Activated CD4-positive, alpha-beta T cell treated with anti-CD3 and anti-CD28 coated beads for 4 hours (primary cell): ENCODE measurements at places on chromosomes 2 and 18.

DNA sequence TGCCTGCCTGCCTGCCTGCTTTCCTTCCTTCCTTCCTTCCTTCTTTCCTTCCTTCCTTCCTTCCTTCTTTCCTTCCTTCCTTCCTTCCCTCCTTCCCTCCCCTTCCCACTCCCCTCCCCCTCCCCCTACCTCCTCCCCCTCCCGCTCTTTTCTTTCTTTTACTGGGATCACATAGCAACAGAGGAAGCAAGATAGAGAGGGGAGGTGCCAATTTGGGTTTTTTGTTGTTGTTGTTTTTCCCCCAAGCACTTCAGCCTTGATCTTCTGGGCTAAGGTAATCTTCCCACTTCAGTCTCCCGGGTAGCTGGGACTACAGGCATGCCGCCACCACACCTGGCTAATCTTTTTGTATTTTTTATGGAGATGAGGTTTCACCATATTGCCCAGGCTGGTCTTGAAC is 20.0 kb downstream of the PPM1B start:
- no peak for DNase-seq

GRCh38 chr2:16525265-16525887 is 140.3 kb downstream of the CYRIA start:
- no peak for DNase-seq

DNA sequence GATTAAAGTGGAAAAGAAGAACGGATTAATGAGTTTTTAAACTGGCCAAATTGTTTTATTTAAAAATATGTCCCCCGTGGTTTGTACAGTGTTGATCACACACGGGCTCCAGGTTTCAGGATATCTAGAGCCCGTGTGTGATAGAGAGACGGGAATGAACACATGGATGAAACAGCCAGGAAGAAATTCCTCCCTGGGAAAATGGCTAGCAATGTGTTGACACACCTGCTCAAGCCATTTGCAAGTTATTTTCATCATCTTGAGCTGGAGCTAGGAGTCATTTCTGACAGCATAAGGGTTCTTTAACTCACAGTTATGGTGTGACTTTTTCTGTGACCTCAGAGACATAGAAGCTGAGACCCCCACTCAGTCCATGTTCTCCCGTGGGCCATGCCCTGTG is 81.6 kb downstream of the LRRFIP1 start:
- DNase-seq: no peak

- DNase-seq: no peak
Measured at GRCh38 chr2:48227617-48228344, 302.2 kb upstream of the STON1 start.

DNA sequence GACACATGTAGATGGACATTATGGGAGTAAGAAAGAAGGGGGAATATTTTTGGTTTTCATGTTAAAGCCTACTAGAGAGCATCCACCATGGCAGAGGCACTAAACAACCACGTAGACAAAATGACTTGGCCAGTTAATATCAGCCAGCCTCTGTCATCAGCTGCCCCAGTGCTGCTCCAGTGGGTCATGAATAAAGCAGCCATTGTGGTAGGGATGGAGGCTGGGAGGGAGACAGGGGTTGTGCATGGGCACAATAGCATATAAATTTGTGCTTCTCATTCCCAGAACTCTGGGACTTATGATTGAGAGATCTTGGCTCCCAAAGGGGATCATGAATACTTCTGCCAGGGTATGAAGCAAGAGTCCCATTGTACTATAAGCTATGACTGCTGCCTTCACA is 31.1 kb upstream of the CXCR4 start:
- DNase-seq: no peak

DNA sequence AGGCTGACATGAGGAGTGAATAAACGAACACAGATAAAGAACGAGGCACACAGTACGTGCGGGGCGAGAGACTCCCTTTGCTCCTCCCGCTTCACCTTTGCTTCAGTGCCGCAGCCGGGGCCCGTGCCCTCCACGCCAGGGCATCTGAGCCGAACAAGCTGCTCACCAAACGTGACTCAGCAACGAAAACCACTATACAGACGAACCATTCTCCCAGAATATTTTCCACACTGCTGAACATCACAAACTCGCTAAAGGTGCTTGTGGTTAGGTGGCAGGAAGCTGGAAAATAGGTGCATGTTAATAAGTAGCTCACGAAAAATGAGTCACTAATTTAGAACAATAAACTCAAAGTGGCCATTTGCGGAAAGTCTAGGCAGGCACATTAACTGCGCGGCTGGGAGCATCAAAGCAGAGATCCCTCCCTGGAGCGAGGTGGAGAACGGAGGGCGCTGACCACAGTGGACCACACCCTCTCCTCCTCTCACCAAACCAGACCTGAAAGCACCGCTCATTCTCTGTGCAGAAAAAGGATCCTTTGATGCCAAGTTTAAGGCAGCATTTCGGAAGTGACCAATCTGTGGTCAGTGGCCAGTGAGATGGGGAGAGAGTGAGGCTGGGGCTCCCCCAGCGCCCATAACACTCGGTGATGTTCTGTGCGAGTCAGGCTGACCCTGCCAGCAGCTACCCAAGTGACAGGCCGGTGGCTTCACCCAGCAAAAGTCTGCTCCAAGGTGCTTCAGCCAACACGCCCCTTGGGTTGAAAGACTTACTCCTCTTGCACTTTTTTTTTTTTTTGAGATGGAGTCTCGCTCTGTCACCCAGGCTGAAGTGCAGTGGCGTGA is 153.2 kb downstream of the HDAC4 start:
- peak; percentile 50 for DNase-seq

- no peak for DNase-seq
Measured at GRCh38 chr2:238716585-238716984, 131.3 kb upstream of the TWIST2 start.

DNA sequence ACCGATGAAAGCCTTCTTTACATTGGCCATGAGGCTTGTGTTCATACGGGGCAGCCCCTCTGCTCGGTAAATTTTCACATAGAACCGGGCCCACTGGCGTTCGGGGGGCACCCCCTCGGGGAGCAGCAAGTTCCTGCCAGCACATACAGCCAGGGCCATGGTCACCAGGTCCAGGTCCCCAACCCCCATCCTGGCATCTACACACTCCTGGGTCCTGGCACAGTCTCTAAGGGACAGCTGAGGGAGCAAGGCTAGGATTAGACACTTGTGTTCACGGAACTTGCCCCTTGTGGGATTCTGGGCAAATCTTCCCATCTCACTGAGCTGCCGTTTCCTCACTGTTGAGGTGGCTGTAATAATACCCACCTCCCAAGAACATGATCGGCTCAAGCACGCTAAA is 5.6 kb upstream of the OTOF start:
- DNase-seq: no peak

- no peak for DNase-seq
Measured at GRCh38 chr18:49016648-49017539, 66.1 kb upstream of the SMAD7 start.

GRCh38 chr2:23826040-23826439 is 100.9 kb downstream of the ATAD2B start:
- DNase-seq: no peak

DNA sequence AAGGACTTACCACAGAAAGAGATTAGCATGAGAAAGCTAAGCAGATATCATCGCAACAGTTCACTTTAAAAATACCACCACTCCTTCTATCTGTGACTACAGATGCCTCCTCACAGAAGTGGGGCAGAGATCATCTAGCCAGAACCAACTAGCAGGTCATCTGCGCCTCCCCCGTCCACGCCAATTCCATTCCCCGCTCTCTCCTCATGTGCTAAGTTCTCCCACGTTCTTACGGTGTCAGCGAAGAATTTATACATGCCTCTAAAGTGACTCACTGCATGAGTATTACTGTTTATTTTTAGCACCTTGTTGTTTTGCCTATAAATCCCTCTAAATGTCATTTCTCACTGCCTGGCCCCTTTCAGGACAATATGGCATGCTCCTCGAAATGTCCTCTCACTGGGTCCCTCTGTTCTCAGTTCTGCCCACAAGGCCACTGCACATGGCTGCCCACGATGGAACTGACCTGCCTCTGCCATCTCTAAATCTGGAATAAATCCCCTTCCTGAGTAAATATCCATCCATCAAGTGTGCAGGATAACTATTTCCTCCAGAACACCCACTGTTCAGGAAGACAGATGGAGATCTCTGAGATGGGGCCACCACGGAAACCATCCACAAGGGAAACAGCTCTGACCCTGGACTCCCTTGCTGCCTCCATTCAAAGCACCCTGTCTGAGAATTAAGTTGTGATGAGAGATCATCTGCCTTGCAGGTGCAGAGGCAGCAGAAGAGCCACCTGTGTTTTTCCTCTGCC is 137.7 kb downstream of the IRS1 start:
- no peak for DNase-seq

DNA sequence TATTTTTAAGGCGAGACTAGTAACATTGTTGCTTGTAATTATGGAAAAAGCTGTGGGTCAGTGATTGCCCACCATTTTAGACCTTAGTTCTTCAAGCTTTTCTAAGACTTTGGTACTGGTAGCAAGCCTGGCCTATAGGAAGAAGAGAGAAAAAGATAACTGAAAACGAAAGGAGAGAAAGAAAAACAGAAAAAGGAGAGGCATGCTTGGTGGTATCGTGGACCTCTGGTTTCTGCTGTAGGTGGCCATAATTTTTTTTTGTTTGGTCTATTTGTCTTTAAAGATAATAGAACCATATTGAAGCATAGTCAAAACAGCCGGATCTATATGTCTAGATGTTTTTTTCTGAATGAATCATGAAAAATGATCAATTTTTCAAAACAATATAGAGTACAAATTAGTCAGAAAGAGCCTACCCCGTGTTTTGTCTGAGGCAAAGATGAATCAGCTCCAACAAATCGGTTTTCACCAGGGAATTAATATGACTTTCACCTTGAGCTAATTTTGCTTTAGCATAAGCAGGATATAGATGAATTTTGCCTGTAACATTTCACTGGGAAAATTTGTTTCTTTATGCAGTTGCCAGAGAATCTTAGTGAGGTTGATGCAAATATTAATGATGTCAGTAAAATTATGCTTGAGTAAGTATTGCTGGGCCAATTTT is 45.7 kb downstream of the CCDC85A start:
- no peak for DNase-seq

DNA sequence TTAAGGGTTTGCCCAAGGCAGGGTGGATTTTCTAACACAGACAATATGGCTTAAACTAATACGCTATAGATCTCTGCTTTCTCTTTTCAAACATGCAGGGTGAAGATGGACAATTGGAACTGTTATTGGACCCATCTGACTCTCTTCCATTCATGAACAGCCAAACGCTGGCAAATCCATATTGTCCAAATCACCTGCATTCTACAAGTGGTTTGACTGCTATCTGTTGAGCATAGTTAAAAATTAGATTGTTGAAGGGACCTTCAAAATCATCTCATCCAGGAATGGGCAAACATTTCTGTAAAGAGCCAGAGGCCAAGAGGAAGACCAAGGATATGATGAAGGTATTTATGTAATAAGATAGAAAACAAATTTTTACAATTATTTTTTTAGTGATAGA is 65.6 kb downstream of the EPHA4 start:
- DNase-seq: no peak

DNA sequence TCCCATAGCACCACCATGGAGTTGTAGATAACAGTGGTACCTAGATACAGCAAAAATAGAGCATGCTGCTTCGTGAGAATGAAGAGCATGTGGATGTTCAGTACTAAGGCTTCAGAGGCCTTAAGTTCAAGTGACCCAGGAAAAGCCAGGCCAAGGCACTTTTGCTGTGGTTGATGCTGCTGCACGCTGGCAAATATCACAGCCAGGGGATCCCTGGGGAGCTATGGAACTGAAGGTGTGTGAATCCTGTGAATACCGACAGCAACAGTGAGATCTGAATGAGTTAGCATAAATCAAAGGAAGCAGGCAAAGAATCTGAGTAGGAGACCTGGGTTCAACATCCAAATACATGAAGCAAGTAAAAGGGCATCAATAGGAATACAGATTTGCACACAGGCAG is 158.6 kb upstream of the THUMPD2 start:
- no peak for DNase-seq

DNA sequence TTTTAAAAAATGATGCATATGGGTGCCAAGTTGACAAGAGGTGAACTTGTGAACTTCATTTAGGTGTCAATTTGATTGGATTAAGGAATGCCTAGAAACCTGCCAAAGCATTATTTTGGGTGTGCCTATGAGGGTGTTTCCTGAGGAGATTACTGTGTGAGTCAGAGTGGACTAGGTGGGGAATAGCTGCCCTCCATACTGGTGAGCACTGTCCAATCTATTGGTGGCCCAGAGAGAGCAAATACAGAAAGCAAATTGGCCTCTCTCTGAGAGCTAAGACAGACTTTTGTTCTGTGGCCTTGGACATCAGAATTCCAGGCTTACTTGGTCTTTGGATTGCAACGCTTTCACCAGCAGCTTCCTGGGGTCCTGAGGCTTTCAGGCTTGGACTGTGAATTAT is 388.0 kb downstream of the SUCLG1 start:
- no peak for DNase-seq

DNA sequence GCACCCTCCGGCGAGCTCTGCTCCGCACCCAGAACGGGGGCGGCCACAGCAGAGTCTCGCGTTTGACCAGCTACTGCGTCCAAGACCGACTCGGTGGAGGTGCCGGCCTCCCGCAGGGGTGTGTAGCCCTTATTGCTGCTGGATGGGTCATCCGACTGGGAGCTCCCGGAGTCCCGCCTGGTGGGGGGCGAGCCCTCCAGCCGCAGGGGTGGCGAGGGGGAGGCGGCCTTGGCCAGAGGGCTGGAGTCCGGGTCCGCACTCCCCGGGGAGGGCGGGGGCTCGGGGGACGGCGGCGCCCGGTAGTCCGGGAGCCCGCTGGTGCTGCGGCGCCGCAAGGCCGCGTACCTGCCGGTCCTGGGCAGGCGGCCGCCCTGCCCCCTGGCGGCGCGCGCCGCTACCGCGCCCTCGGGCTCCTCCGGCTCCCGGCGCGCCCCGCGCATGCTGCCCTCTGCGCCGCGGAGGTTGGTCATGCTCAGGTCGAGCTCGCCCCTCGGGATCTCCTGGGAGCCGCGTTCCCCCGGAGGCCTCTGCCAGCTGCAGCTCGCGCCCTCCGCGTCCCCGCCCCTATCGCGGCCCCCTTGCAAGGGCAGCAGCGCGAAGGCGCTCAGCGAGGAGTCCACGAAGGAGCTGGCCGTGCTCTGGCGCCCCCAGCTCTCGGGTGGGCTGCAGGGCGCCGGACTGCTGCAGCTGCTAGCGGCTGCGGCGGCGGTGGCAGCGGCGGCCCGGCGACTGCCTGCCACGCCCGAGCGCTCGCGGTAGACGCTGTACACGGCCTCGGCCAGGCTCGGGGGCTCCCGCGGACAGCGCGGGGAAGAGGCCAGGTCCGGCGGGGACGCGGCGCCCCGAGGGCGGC is 4.8 kb downstream of the TMEM200C start:
- DNase-seq: peak; percentile 20

DNA sequence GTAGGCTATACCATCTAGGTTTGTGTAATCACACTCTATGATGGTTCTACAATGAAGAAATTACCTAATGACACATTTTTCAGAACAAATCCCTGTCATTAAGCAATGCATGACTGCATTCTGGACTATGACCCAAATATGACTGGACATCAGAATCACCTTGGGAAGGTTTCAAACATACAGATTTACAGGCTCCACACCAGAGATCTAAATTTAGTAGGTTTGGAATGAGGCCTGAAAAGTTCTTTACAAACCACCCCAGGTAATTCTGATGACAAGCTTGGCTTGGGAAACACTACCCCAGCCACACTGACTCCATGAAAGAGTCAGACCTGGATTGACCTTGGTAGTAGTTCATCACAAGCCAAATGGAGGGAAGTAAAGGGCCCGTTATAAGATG is 52.2 kb upstream of the NFE2L2 start:
- no peak for DNase-seq
